ENCODE measurements at places on chromosomes 5 and 9.

- DNase-seq, result peak; percentile 42
Observed at GRCh38 chr5:76401801-76402250, 1.3 kb upstream of the IQGAP2 start.

DNA sequence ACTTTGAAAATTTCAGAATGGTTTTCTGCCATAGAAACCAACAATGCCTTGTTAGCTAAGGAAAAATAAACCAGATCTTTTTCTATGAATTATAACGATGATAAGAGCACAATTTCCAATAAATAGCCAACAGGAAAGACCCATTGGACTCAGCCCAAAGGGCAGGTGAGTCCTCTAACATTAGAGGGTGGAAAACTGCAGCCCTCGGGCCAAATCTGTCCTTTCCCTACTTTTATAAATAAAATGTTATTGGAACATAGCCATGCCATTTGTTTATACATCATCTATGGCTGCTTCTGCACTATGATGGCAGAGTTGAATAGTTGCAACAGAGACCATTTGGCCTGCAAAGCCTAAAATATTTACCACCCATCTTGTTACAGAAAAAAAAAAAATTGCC is 296.1 kb downstream of the FBXL7 start:
- no peak for DNase-seq

- DNase-seq, result no peak
Observed at GRCh38 chr5:54524704-54525103, 7.1 kb downstream of the SNX18 start.

- no peak for DNase-seq
Observed at GRCh38 chr5:143418140-143418866, 14.8 kb upstream of the NR3C1 start.

- no peak for DNase-seq
Observed at GRCh38 chr9:87178302-87178701, 231.0 kb upstream of the GAS1 start.

GRCh38 chr5:40571729-40572128 is 108.0 kb upstream of the PTGER4 start:
- no peak for DNase-seq
